B cell (primary cell): ENCODE measurements at places on chromosomes 6 and 20.

DNA sequence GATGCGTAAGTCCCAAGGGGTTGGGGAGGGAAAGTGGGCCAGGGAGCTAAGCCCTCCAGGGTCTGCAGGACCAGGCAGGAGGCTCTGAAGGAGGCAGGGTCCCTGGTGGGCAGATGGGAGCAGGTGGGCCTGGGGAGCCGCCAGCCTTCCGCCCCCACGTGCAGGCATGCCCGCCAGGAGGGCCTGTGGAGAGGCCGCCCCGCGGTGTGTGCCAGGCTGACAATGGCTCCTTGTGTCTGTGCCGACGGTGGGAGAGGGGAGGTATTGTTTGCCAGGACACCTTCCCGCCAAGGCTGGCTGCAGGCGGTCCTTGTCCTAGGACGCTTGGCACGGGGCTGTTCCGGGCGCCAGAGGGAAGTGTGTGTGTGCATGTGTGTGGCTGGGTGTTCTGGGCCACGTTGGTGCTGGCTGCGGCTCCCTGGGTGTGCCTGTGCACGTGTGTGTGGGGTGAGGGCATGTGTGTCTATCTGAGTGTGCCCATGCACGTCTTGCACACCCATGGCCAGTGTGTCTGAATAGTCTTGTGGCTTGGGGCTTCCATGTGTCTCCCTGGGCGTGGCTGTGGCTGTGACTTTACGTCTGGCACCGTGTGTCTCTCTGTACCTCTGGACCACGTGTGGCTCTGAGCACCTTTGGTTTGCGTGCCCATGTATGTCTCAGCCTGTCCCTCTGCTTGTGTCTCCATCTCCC is 153.0 kb downstream of the CEBPB start:
- DNase-seq, result no peak

- no peak for DNase-seq
Observed at GRCh38 chr6:30497714-30498113, 8.4 kb downstream of the HLA-E start.

GRCh38 chr6:11900662-11901598 is 111.2 kb upstream of the HIVEP1 start:
- no peak for DNase-seq

- no peak for DNase-seq
Observed at GRCh38 chr6:15475872-15476271, 187.0 kb downstream of the DTNBP1 start.

- DNase-seq, result no peak
Observed at GRCh38 chr20:57991211-57991881, 237.1 kb downstream of the ANKRD60 start.

- no peak for DNase-seq
Observed at GRCh38 chr6:102895683-102896082, 1502.2 kb downstream of the GRIK2 start.

DNA sequence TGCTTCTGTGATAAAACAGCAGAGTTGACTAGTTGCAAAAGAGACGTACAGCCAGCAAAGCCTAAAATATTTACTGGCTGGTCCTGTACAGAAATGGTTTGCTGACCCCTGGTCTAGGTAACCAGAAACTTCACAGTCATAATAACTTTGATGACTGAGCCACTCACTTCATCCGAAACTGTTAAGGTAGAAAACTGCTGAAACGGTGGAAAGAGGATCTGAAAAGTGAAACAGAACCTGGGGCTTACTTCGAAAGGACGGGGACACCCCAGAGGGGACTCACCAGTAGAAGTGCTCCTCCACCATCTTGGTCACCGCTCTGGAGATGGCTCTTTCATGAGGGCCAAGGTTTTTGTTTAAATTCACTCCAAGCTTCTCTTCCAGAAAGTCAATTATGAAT is 16.4 kb downstream of the FAXC start:
- DNase-seq, result peak; percentile 15

- no peak for DNase-seq
Observed at GRCh38 chr6:163719028-163719742, 304.7 kb downstream of the QKI start.

GRCh38 chr6:110366256-110366655 is 8.1 kb upstream of the METTL24 start:
- no peak for DNase-seq

DNA sequence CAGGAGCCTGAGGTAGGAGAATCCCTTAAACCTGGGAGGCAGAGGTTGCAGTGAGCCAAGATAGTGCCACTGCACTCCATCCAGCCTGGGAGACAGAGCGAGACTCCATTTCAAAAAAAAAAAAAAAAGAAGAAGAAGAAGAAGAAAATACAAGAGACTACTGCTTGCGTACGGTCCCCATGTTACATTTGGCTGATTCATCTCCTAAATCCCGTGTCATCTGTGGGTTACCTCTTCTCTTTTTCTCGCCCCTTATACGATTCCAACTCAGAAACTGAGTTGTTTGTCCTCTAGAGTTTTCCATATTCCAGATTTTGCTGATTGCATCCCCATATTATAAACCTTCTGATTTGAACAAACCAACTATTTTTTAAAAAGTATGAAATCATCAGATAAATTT is 62.4 kb upstream of the NELFCD start:
- no peak for DNase-seq

DNA sequence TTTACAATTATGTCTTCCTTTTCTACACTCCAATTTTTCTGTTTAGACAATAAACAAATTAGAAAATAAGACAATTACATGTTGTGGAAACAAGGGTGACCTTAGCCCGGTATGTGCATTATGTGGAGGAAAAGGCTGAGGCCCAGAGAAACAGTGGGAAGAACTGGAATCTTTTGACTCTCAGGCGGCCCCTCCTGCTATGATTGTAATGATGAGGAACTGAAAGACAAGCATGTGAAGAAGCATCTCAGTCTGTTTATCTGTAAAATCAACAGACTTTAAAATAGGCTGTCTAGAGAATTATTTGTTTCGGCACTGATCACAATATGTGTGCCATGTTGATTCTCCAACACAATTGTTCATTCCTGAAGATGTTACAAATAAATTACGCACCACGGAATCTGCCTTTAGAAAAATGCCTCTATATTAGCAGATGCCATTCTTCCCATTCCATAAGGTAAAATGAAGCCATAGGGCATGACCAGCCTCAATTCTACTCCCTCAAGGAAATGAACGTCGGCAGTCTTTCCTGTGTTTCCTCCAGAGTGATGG is 1201.6 kb upstream of the CITED2 start:
- no peak for DNase-seq

DNA sequence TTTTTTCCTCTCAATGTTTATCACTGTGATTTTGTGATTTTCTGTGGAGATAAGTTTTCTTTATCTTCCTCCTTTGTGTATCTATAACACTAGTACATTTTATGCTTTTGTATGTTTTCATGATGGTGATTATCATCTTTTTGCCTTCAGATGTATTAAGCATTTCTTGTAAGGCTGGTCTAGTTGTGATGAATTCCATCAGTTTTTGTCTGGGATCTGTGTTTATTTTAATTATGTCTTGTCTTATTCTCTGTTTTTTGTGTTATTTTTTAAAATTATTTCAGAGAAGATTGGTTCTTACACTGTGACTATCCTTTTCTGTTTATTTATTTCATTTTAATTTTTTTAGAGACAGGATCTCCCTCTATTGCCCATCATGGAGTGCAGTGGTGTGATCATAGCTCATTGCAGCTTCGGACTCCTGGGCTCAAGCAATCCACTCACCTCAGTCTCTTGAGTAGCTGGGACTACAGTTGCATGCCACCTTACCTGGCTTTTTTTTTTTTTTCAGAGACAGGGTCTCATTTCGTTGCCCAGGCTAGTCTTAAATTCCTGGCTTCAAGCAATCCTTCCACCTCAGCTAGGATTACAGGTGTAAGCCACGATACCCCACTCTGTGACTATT is 187.4 kb downstream of the SLC16A10 start:
- no peak for DNase-seq

GRCh38 chr6:56649053-56649769 is 6.5 kb upstream of the DST start:
- DNase-seq, result no peak

- no peak for DNase-seq
Observed at GRCh38 chr6:158591134-158591809, 31.4 kb downstream of the TMEM181 start.

- no peak for DNase-seq
Observed at GRCh38 chr6:122154912-122155575, 244.4 kb upstream of the HSF2 start.

GRCh38 chr6:73497915-73498314 is 22.9 kb downstream of the EEF1A1 start:
- no peak for DNase-seq

DNA sequence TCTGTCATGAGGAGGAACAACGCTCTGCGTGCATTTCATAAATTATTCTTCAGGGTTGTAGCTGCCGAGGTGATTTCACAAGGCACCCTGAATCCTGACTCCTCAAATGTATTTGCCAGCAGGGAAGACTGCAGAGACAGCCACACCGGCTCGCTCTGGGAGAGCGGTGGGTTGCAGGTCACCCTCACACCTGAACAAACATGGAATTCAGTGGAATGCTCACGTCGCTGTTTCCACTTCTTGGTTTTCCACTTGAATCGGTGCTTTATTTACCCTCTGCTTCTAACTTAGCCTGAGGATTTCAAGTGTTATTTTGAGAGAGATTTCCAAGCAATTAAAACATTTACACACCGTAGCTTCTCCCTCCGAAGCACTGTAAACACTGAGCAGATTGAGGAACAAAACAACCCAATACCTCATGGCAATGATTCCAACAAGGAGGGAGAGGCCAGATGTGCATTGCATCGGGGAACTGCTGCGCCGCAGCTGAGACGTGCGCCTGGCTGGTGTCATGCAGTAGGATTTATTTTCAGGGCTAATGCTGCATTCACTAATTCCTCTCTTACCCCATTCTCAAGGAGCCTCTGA is 59.5 kb upstream of the GGTLC1 start:
- no peak for DNase-seq

GRCh38 chr20:62367633-62368391 is 700 bp upstream of the LAMA5 start:
- DNase-seq, result peak; percentile 56

- DNase-seq, result no peak
Observed at GRCh38 chr6:125598422-125598821, 151.0 kb upstream of the HEY2 start.

DNA sequence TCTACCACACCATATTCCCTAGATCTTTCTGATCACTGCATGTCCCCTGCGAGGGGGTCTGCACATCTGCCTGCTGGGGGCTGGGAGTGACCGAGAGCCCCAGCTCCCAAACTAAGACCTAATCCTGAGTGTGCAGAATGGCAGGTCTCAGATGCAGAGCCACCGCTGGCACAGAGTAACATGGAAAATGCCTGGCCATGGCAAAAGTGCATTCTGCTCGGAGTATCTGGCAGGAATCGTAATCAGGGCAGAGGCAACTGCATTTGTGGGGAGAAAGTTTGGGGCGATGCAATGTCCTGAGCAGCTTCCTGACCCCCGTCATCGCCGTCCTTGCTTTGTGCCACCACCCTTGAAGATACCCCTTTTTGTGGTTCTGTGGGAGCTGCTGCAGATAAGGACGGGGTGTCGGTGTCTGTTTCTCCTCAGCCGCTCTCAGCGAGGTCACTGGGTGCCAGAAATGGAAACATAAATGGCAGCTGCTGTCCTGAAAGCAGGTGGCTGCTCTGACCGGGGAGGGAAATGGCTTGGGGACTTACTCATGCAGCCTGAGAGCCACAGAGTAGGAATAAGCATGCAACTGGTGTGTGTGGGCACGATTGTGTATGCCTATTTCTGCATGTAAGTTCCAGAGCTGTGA is 157.9 kb downstream of the LY86 start:
- DNase-seq, result no peak

DNA sequence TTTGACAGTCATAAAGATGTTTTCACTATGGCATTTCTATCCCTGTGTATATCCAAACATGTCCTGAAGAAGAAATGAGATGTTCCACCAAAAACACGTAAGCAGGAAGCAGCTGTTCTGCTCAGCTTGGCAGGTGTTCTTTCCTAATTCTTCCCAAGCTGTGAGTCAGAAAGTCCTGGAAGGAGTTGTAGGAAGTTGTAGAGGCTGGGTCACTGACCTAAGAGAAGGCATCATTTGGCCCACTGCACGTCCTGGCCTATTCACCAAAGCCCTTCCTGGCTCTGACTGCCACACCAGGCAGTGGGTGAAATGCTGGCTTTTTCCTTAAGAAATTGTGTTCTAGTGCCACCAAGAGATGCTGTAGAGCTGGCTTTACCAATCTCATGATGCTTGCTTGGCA is 40.3 kb downstream of the STX11 start:
- DNase-seq, result no peak

DNA sequence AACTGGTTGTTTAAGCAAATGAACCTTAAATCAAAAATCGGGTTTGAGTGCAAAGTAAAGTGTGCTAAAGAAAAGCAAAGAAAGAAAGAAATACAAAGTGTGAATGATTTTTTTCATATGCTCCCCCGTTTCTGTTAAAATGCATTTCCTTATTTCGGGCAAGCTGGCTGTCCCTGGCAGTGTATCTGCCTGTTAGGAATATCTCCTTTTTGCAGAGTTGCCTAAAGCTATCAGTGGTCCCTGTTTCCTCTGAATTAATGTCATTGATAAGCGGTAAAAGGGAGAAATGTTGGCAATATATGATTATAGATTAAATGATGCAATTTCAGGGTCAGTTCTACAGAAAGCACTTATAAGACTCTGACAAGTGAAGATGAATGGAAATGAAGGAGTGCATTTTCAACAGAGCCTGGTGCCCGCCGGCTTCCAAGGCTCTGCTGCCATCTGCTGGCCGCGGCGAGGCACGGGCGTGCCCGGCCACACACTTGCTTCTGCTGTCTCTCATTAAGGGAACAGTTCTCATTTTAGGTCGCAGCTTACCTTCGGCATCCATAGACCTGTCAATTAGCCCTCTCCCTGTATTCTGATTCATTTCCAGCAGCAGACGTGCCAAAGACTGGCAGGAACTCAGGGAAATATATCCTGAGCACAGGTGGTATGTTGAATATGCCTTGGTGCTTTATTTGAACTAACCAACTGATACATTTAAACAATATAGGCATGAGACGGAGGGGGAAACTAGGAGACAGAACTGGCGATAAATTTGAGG is 381.9 kb downstream of the C6orf118 start:
- DNase-seq, result peak; percentile 53

DNA sequence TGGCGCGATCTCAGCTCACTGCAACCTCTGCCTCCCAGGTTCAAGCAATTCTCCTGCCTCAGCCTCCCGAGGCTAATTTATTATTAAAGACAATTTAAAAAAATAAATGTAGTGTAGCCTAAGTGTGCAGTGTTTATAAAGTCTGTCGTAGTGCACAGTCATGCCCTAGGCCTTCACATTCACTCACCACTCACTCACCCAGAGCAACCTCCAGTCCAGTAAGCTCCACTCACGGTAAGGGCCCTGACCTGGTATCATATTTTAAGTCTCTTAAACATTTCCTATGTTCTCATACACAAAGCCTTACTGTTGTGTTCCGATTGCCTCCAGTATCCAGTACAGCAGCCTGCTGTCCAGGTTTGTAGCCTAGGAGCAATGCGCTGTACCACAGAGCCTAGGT is 168.2 kb upstream of the FOXQ1 start:
- no peak for DNase-seq

DNA sequence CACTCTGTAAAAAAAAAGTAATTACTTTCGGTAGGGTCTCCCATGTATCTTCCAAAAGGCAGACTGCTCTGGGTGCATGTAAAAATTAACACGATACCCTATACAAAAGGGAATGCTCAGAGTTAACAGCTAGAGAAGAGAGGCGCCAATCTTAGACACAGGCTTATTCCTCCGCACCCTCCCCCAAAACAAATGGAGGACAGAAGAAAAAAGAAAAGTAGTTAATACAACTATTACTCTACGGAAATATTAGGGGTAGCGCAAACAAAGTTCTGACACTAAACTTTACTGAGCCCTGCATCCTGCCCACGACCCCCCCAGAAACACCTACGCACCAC is 331 bp upstream of the UFL1 start:
- DNase-seq, result no peak
